ACHN (cell line): ENCODE measurements at places on chromosomes 3 and 15.

GRCh38 chr15:58521293-58521991 is 89.7 kb downstream of the LIPC start:
- peak; percentile 96 for DNase-seq

- no peak for DNase-seq
Observed at GRCh38 chr3:108474581-108474980, 35.8 kb downstream of the MYH15 start.

GRCh38 chr3:85360742-85361387 is 402.1 kb downstream of the CADM2 start:
- peak; percentile 53 for DNase-seq

DNA sequence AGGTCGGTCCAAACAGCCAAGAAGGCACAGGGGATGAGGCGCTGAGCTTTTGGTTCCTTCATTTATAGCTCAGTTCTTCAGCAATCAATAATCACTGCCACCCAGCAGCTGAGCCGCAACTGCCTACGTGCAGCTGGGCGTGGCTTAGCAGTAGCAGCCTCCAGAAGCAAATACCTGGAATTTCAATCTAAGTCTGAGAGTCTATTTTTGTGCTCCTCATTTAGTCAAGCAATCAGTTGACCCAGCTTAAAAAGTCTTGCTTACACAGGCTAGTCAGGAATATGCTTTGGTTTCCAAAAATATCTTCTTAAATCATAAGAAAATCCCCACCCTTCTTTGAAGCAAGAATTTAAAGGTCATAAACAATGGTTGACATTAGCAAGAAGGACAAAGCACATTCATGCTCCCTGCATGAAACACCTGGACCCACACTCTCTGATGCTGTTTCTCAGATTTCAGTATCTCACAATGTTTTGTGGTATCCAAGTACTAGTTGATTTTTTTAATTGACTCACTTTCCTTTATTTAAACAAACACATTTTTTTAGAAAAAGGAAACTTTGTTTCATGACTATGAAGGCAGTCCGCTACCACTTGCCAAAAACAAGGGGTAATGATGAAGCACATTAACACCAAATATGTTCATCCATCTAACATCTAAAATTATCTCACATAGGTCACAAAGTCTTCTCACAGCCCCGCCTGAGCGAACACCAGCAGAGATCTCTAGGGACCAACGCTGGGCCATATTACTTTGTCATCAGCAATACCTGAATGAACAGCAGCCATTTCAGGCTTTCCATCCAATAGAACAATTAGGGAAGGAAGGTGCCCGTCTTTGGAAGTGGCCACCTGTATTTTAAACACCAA is 106.1 kb downstream of the OXNAD1 start:
- no peak for DNase-seq

DNA sequence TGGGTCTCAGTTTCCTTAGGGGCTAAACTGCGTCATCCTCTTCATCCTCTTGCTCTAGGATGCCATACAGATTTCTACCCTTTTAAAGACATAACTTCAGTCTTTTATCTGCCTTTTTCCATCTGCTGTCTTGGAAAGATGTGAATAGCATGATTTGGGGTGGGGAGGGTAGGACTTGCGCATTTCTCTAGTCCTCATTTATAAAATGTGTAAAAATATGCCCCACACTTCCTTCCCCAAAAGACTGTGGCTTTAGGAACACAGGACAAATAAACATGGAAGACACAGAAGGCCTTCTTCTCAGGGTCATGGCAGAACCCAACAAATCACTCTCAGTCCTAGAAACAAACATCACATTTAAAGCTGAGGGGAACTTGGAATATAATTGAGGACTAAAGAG is 48.4 kb upstream of the BCL6 start:
- no peak for DNase-seq

DNA sequence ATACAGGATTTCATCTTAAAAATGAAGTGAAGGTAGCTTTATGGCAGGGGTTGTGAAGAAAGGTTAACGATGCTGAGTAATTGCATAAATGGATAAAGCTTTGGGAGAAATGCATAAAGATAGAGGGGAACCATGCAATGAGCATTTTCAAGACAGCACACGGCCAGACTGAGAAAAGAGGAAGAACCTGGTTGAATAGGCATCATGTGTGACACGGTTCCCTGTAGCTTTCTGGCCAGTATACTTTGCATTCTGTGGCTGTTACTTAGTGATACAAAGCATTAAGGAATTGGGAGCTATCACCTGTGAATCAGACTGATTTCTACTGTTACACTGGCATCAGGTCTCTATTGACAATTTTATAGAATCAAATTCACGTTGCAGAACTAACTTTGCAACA is 33.3 kb downstream of the NR2C2 start:
- DNase-seq, result no peak

DNA sequence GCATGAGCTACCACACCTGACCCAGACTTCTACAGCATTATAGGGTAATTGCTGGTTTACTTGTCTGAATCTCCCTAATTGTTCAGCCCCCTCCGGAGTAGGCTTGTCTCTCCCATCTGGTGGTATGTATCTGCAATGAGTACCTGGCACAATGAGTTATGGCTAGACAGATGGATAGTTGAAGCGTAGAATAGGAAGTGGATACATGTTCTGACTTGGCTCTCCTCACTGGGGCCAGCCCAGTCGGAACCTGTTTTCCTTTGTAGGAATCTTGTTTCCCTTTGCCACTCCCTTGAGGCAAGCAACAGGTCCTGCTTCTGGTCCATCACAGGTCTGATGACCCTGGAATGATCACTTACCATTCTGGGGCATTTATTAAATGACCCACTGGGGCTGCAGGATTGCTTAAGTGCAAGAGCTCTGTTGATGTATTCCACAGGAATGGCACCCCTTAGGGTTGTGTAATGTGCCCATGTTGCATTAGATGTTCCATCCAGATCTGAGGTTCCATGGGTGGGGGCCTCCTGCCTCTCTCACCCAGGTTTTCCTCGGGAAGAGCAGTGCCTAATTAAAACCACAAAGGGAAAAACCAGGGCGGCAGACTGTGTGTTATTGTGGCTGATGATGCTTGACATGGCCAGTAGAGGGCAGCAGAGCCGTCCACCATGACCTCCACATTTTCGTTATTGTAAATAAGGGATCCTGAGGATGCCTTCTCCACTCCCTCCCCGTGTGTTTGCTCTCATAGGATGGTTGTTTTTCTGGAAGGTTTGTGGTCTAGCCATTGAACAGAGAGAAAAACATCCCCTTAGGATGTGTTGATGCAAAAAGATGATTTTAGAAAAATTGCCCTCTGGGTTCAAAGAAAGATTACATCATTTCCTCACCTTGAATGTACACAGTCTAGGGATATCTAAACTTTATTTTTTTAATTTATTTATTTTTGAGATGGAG is 58.0 kb downstream of the CMTM8 start:
- peak; percentile 44 for DNase-seq

DNA sequence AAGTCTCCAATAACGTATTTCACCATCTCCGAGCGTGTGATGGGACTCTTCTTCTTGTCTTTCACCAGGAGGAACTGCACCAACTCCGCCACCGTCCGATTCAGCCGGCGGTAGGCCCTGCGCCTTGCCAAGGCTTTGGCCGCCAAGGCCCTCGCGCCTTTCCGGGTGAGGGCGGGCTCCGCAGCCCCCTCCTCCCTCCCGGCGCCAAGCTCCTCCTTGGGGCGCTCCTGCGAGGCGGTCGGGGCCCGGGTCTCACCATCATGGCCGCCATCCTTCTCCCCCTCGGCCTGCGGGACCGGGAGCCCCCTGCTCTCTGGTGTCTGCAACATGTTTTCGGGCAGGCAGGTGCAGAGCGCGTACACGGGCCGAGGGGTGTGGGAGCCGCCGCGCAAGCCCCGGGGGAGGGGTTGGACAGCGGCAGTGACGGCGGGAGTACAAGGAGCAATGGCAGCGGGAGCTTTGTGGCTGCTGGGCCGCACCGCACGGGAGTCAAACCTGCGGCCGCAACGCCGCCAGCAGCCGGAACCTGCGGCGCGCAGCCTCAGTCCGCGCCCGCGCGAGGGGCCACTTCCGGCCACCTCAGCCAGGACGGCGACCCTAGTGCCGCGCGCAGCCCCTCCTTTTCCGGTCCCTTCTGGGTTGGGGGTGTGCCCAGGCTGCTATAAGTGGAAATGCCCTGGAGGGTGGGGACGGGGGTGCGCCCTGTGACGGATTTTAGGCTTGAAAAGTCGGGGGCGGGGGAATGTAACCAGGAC is at the start of gene MAGEF1:
Gene MAGEF1, minus strand, starts transcription at position 572 of the 755 bp plus-strand sequence. Its CDS starts 243 bp downstream, at position 329.
- peak; percentile 66 for DNase-seq

DNA sequence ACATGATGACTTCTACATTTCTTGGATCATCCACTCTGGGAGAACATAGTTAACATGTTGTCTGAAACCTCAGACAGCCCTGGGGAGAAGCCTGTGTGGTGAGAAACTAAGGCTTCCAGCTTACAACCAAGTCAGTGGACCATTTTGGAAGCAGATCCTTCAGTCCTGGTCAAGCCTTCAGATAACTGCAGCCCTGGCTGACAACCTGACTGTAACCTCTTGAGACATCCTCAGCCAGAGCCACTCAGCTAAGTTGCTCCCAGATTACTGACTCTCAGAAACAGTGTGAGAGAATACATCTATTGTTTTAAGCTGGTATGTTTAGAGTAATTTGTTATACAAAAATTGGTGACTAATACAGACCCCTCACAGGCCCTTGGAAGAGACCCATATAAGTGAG is 50.9 kb upstream of the KPNA4 start:
- DNase-seq, result no peak

DNA sequence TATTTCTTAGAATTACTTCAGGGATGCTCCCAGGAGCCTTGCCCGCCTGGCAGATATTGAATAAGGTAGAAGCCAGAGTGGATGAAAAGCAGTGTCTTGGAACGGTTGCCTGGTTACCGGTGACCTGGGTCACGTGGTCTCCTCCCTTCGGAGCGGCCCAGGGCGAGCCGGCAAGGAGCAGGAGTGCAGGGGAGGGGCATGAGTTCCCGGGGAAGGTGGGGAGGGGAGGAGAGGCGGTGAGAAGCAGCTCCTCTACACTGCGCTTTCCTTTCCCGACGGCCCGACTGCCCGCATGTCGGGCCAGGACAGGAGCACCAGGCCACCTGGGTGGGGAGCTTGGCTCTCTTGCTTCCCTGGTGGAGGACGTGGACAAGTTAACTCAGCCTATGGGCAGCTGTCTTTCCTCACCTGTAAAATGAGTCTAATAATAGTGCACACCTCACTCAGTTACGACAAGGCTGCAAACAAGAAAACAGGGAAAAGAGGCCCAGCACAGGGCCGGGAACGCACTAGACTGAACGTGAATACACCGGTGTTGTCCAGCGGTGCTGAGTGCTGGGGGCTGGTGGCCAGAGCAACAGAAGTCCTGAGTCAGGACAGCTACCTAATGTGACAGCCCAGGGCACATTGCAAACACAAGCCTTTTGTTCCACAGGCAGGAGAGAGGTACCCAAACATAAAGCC is 198.3 kb downstream of the ADAMTS9 start:
- peak; percentile 42 for DNase-seq

DNA sequence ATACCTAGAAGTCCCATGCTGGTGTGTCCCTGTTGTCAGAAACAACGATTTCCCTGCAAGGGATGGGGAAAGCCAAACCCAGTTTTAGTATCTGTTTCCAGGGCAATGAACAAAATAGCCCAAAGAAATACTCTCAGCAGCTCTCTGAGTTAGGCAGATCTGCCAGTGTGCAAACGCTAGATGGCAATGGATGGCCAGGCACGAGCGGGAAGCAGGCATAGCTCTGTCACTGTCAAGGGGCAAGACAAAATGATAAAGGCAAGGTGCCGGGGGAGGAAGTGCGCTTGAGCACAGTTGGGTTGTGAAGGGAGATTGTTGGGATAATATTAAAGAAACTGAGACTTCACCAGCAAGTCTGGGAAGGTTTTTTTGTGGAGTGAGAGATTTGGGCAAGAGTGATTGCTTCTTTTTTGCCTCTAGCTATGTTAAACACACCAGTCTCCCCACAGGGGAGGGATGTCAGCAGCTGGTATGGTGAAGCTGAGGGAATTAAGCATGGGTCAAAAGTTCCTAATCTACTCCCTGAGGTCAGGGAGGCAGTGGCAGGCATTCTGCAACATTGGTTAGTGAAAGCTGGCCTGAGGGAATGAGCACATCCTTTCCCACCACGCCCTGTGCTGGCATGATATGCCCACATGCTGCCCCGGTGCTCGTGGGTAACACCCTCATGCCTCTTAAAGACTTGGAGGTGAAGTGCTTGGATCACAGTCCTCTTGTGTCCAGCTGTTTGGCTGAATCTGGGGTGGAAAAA is 117.5 kb downstream of the PDCD6IP start:
- no peak for DNase-seq

DNA sequence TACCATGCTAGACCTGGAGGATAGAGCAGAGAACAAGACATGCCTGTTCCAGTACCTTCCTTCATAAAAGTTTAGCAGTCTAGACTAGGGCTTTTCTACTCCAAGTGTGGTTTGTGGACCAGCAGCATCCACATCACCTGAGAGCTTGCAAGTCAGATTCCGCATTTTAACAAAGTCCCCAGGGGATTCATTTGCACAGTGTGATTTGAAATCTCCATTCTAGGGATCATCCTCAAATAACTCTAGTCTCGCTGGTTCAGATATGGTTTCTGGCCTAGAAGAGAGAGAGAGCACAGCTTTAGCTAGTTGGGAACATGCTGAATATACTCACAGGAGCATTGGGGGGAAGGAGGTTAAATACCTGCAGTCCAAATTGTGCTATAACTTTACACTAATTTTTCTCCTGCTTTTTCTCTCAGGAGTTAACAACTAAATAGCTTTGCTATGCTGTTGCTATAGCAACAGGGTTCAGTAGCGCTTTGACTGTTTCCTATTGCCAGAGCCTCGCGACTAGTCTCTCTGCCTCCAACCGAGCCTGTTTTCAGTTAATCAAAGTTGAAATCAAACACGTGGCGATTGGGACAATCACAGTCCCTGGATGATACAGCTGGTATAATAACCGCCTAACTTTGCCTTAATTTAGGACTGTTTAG is 64.0 kb upstream of the RASGRF1 start:
- no peak for DNase-seq

DNA sequence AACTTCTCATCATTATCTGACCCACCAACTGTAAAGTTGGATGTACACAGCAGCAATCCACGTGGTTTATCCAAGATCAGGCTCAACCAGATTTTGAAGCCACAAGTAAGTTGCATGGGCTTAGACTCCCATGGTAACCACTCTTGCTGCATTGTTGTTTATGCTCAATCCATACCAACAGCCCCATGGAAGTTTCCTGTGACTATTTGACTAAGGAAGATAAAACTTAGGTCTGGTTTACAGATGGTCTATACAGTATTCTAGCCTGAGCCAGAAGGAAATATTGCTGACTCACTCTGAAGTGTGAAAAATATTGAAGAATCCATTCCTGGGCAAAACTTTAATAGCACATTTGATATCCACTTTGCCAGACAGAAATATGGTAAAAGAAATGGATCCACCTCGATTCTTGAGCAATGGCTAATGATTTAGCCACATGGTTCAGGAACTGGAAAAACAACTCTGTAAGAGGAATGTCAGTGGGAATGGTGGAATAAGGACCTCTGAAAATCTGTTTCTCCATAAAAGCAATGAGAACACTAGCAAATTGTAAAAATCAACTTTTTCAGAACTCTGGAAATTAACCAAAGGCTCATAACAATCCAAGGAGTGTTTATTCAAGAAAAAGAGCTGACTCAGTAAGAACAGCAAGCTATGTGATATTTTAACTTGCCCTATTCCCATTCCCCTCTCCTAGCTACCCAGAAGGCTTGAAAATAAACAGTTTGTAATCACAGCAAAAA is 162.9 kb upstream of the STT3B start:
- no peak for DNase-seq
